ENCODE measurements at places on chromosomes 7 and 10. TPM values are rescaled to one million over a fixed set of nuclear protein-coding genes. Genes with fewer than 3 reads are reported as not detected.

AQP1 gene
- 17.2 TPM for total RNA-seq

PTPRZ1 gene
- total RNA-seq, result 1.1 TPM

GRCh38 chr7:65216469-65216868 is 157.2 kb upstream of the ZNF92 start:
- peak; percentile 86 for DNase-seq
- H3K27ac ChIP-seq, result no peak overlapping the region

DNA sequence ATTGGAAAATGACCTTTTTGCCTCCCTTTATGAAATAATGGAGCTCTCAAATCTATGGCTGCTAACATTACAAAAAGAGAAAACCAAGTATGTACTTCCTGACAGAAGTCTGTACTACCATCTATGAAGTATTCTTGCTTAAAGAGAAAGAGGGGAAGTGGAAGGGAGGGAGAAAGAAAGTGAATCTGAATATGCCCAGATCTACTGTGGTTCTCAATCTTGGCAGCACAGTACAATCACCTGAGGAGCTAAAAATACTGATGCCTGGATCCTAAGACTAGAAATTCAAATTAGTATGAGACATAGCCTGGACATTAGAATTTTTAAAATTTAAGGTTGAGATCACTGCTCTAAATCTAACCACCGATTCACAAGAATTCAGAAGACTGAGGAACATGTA is 85.2 kb downstream of the IGF2BP3 start:
- H3K4me3 ChIP-seq, result no peak overlapping the region
- DNase-seq, result no peak
- no peak overlapping the region for H3K27ac ChIP-seq
- H3K27me3 ChIP-seq, result no peaks in the 10 kb centered on the region
- no peaks in the 10 kb centered on the region for H3K4me1 ChIP-seq
- no peaks in the 10 kb centered on the region for H3K36me3 ChIP-seq

All from spleen (tissue), 13 donors.